ENCODE measurements at places on chromosomes 16 and 17.
A peak's percentile ranks its signal among the peaks of the same experiment; 100 is the strongest.

DNA sequence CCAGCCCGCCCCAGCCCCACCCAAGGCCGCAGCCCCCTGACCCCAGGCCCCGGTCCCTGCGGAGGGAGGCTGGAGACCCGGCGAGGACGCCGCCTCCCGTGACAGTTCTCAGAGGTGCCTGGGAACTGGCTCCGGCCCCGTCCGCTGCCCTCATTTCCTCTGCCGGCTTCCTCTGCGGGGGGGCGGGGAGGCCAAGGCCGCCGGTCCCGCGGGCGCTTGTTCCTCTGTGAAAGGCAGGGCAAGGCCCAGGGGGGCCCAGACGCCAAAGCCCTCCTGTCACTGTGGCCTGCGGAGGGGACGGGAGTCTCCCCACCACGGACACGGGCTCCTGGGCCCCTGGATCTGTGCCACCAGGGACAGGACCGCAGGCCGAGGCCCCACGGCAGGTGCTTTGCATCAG lies 5.0 kb upstream of the PVALEF start:
- no peak for DNase-seq

DNA sequence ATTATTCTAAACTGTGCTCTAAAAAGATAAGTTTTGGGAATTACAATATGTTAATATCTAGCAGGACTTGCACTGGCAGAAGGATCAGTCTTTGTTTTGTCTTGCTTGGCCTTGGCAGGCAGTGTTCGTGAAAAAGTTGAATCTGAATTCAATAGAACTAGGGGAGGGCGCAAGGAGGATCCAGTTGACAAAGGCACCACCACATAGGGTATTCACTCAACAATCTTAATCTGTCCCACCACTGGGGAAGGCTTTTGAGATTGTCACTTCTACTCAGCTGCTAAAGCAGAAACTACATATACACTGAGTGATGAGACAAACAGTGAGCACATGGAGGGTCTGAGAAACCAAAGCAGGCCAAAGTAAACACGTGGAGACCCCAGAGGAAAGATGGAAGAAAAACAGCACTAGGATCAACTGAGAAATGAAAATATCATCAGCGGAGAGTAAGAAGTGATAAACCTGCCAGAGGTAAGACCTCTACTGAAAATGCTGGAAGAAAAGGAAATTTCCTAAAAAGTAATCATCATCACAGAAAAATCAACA lies 2.4 kb downstream of the AMFR start:
- DNase-seq, result no peak

DNA sequence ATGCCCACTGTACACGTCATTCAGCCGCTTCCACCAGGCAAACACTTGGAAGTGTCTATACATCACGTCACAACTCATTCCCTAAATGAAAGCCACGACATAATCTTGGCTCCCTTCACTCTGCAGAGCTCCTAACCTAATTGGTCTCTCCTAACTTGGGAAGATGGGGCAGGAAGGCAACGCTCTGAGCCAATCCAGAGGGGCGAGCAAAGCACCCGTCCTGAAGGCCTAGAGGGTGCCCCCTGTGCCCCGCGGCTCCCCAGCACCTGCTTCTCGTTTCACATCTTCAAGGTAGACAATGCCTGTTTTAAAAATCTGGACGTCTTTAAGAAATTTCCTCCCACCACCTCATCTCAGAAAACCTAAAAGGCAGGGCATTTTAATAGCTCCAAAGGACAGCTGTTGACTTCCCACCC lies 1.0 kb downstream of the CSNK2A2 start:
- DNase-seq, result no peak

DNA sequence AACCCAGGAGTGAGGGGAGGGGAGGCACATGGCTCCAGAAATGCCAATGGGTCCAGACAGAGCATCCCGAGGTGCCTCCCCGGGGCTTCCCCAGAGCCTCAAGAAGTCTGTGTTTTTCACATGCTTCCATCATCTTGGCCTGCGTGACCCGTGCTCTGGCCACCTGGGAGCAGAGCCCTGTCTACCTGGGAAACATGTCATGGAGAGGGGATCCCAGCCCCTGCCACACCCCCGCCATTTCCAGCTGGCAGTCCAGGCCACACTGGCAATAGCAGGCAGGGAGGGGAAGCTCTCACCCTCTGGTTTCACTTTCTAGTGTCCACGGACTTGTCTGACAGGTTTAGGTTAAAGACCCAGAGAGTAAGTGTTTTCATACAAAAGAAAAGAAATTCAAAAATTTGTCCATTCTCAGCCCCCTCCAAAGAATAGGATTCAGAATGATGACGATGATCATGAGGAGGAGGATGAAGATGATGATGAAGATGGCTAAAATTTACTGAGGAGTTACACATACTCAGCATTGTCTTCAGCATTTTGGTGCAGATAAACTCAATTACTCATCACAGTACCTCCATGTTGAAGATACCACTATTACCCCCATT lies 9.0 kb downstream of the SMIM5 start:
- no peak for DNase-seq

DNA sequence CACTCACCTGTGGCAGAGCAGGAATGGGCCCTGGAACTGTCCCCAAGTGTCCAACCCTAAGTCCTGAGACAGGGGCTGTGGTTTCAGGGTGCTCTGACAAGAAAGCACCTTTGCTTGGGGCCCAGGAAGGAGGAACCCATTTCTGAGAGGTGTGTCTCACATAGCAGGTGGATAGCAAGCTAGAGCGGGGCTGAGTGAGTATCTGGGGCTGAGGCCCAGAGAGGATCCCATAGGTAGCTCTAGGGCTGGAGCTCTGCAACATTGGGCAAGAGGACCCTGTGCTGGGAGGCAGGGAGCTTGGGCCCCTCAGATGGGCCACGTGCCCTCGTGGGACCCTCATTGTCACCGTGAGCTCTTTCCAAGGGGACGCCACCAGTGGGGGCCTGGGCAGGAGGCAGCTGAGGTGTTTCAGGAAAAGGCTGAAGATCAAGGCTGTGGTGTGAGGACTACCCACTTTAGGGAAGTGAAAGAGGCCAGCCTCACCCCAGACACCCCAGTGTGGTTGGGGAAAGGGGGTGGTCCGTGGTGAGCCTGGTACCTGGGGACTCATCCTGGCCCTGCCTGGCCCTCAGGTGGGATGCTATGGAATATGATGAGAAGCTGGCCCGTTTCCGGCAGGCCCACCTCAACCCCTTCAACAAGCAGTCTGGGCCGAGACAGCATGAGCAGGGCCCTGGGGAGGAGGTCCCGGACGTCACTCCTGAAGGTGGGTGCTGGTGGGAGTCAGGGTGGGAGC lies 5.3 kb downstream of the DEF8 start:
- DNase-seq, result peak; percentile 76

DNA sequence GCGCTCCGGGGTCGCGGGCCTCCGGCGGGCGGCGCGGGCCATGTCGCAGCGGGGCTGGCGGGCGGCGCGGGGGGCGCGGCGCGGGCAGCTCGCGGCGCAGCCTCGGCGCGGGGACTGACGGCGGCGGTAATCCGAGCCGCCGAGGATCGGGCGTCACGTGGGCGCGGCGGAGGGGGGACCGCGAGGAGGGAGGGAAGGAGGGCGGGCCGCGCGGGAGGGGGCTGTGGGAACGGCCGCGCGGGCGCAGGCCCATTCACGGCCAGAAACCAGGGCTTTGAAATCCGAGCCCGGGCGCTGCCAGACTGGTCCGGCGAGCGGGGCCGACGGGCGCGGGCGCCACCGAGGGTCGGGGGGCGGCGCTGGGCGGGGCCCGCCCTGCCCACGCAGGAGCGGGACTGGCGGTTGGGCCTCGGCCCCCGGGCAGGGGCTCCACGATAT lies at the start of gene MTSS2:
Gene MTSS2, minus strand, starts transcription at position 116 of the 438 bp plus-strand sequence. CDS start 262 bp downstream, outside the sequence.
- DNase-seq, result no peak

DNA sequence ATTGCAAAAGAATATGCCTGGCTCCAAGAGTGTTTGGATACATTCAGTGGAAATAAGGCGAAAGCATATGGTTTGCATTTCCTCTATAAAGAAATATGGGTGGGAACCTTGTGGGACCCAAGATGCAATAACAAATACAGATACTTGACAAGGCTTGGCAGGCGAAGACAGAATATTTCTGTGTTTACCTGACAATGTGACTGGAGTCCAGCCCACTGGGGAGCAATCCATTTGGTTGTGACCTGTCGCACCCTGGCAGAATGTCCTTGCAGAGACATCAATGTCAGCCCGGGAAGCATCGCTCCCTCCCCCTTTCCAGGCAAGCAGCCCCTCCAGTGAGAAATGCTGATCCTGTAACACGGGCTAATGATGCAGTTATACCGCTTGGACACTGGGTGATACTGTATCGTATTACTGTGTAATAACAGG lies 296.6 kb downstream of the MAF start:
- DNase-seq, result no peak

GRCh38 chr16:48556913-48557351 lies 53.0 kb downstream of the N4BP1 start:
- DNase-seq, result peak; percentile 28

DNA sequence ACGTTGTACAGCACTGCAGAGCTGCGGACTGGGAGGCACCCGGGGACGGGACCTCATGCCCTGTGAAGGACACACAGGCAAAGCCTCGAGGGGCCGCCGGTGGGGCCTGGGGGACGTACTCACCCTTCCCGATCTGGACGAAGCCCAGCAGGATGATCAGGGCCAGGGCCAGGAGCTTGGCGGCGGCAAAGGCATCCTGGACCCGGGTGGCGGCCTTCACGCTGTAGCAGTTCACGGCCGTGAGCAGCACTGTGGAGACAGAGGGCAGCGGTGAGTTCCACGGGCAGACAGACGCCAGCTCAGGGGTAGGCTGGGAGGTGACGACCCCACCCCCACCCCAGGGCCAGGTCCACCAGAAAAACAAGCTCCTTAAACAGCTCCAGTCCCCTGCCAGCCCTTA lies 17.7 kb downstream of the SLC7A5 start:
- DNase-seq, result no peak

- no peak for DNase-seq
Measured at GRCh38 chr17:42010898-42011516, 6.2 kb downstream of the DNAJC7 start.

DNA sequence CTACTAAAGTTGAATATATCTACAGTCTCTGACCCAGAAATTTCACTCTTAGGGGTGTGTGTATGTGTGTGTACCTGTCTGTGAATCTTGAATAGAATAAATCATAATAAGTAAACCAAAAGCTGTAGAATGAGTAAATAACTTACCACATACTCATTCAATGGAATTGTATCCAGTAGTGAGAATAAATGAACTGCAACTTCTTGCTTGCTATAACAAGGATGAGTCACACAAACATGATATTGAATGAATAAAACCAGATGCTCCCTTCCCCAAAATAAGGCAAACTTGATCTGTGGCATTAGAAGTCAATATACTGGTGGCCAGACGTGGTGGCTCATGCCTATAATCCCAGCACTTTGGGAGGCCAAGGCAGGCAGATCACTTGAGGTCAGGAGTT lies 259.8 kb upstream of the MON1B start:
- no peak for DNase-seq

DNA sequence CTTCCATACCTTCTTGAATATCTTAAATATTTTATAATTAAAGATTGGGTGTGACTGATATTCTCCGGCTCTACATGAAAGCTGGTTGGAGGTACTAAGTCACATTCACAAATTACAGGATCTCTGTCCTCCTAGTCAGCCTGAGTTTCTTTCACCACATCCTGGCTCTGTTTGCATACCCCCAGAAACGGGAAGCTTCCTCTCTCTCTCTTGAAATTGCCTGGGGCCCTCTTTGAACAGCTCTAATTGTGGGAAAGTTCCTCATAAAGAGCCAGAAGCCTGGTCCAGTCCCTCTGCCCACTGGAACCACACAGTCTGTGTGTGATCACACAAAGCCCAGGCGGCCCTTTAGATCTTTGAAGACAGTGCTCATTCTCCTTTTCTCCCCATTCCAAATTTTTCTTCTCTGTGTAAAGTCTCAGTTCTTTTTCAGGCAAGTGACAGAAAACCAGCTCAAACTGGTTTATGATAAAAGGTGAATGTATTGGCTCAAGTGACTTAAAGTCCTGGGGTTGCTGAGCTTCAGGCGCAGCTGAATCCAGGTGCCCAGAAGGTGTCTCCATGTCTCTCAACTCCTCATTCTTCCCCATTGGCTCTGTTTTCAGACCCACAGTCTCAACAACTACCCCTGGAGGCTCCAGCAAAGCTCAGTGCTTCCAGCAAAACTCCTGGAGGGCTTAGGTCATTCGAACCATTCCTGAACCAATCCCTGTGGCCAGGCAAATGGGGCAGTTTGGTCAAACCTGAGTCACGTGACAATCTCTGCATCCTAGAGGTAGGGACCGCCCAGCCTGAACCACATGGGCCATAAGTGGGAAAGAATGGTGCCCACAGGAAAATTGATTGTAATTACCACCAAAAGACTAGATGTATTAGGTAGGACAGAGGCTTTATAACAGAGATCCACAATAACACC lies 8.5 kb upstream of the RAI1 start:
- DNase-seq, result no peak

DNA sequence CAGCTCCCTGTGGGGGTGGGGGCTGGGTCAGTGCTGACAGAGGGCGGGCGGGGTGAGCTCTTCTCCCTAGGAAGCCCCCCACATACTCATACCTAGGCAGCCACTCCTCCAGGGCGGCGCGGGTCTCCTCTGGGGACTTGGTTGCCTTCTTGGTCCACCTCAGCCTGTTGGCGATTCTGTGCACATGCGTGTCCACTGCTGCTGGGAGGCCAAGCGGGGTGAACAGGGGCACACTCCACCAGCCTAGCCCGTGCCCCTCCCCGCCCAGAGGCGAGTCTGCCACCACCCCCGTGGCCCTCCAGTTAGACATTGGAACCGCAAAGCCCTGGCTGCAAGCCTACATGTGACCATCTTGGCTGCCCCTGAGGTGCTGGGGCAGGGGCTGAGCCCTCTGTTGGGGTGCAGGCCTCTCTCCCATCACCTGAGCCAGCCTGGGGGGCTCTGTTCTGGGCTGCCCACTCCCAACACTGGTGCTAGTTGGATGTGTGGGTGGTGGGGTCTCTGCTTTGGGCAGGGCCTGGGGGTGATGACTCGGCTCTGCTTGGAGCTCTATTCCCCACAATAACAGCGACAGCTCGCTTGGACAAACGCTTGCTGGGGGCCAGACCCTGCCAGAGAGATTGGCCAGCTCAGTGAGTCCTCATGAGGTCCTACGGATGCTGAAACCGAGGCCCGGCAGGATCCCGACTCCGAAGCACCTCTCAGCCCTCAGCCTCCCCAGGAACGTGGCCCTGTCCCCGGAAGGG lies 7.4 kb downstream of the NTHL1 start:
- no peak for DNase-seq

DNA sequence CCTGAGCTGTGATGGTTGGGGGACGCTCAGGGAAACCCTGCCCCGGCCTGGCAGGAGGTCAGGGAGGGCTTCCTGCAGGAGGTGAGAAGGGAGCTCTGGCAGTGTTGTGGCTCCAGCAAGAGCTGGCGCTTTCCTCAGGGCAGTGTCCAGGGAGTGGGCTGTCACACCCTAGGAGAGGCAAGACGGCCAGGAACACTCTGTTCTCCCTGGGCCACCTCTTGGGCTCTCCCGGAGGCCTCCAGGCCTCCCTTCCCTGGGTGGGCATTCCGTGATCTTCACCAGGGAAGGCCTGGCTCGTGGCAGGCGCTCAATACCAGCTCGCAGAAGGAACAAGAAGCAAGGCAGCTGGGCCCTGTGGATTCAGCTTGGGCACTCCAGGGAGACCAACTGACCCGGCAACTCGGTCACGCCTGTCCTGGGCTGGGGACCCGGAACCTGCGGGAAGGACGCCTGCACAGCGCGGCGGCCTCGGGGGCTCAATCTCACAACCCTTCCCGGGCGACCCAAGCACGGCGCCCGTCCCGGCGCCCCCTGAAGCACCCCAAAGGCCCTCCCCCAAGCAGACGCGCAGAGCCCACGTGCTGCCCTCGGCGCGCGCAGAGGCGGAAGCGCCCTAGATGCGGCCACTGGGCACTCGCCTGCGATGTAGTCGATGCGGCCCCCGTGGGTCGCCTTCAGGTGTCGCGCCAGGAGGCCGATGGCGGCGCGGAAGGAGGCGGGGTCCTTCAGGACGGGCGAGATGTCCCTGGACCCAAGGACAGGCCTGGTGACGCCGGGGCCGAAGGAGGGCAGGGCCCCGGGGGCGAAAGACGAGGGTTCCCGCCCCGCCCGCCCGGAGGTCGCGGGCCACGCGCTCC lies 588 bp downstream of the APRT start:
- DNase-seq, result peak; percentile 81
